Activated CD4-positive, alpha-beta memory T cell treated with anti-CD3 and anti-CD28 coated beads for 36 hours (primary cell): ENCODE measurements at places on chromosomes 4 and X.
A peak's percentile ranks its signal among the peaks of the same experiment; 100 is the strongest.

- no peak overlapping the region for H3K27ac ChIP-seq
- H3K4me3 ChIP-seq = no peak overlapping the region
- H3K36me3 ChIP-seq = no peaks in the 10 kb centered on the region
- peak; percentile 15 for DNase-seq
These were observed 139.6 kb downstream of the CRLF2 start for GRCh38 chrX:1072637-1073377.

- peaks cover 26% of the 10 kb centered on the region for H3K27me3 ChIP-seq
- H3K27ac ChIP-seq = no peak overlapping the region
- DNase-seq = no peak
- H3K4me3 ChIP-seq = no peak overlapping the region
- H3K36me3 ChIP-seq = no peaks in the 10 kb centered on the region
- H3K4me1 ChIP-seq = no peaks in the 10 kb centered on the region
These were observed 31.3 kb downstream of the IGFBP7 start for GRCh38 chr4:57078685-57079521.

- H3K36me3 ChIP-seq = no peaks in the 10 kb centered on the region
- H3K27me3 ChIP-seq = no peaks in the 10 kb centered on the region
- H3K4me3 ChIP-seq = no peak overlapping the region
- H3K27ac ChIP-seq = no peak overlapping the region
- no peaks in the 10 kb centered on the region for H3K4me1 ChIP-seq
- no peak for DNase-seq
These were observed 65.2 kb downstream of the FAM13A start for GRCh38 chr4:88991746-88992145.

DNA sequence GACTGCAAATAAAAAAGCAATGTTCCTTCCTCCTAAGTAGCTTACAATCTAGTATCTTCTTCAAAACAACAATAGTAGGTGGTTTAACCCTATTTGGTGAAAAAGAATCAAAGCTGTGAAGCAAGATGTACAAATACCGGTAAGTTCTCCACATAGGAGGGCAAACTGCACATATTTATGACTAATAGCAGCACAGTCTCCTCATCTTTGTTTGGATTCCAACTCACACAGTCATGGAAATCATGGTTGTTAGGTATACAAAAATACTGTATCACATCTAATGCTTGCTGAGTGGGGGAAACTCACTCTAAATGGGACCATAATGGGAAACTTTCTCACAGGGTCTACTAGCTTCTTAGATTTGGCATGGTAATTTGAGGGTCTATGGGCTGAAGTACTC lies 597.2 kb downstream of the INPP4B start:
- H3K4me1 ChIP-seq = peaks cover 22% of the 10 kb centered on the region
- H3K36me3 ChIP-seq = peaks cover 48% of the 10 kb centered on the region
- no peak for DNase-seq
- no peaks in the 10 kb centered on the region for H3K27me3 ChIP-seq
- no peak overlapping the region for H3K4me3 ChIP-seq

DNA sequence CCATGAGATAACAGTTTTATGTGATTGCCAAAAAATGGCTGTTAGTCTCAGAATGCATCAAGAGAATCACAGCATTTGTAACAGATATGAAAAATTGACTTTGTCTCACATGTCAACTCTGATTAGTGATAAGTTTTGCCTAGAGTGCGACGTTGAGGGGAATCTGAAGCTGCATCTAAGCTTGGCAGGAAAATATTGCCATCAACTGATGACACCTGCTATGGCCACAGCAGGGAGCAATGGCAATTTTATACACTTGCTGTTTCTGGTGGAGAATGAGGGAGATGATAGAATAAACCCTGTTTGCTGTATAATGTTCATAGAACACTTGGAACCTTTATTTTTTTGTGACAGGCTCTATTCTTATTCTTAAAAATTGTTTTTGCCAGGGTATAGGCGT lies 205.4 kb upstream of the GNPDA2 start:
- no peak for DNase-seq
- no peaks in the 10 kb centered on the region for H3K27me3 ChIP-seq
- H3K27ac ChIP-seq = no peak overlapping the region
- no peak overlapping the region for H3K4me3 ChIP-seq
- no peaks in the 10 kb centered on the region for H3K4me1 ChIP-seq

DNA sequence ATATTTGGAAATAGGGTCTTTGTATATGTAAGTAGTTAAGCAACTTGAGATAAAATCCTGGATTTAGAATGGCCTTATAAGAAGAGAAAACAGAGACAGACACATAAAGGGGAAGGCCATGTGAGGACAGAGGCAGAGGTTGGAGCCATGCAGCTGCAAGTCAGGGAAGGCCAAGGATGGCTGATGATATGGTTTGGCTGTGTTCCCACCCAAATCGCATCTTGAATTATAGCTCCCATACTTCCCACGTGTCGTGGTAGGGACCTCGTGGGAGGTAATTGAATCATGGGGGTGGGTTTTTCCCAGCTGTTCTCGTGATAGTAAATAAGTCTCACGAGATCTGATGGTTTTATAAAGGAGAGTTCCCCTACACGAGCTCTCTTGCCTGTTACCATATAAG lies 76.3 kb downstream of the STK32B start:
- no peak overlapping the region for H3K27ac ChIP-seq
- H3K4me3 ChIP-seq = no peak overlapping the region
- peaks cover 10% of the 10 kb centered on the region for H3K27me3 ChIP-seq
- no peak for DNase-seq

- DNase-seq = no peak
- no peaks in the 10 kb centered on the region for H3K36me3 ChIP-seq
- no peak overlapping the region for H3K27ac ChIP-seq
- H3K27me3 ChIP-seq = no peaks in the 10 kb centered on the region
- no peak overlapping the region for H3K4me3 ChIP-seq
These were observed 117.7 kb upstream of the NEIL3 start for GRCh38 chr4:177191991-177192390.

GRCh38 chr4:173685165-173685830 lies 155.3 kb upstream of the HAND2 start:
- no peaks in the 10 kb centered on the region for H3K36me3 ChIP-seq
- H3K4me3 ChIP-seq = no peak overlapping the region
- no peaks in the 10 kb centered on the region for H3K4me1 ChIP-seq
- no peak overlapping the region for H3K27ac ChIP-seq
- no peak for DNase-seq

DNA sequence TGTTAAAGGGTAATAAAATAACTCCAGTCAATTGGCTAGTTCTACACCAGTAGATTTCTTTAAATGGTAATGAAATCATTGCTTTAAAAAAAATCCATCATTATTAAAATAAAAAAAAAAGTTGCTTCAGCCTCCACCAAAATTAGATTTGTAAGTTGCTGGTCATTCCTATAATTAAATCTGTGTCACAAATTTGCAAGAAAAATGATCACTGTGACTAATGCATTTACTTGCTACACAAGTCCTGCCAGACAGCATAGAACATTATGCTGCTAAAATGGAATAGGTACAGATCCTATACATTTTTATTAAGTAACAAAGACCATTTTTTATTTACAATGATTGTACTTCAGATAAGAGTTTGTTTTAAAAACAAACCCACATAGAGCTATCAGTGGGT lies 85.8 kb downstream of the SLC10A7 start:
- no peak for DNase-seq
- no peaks in the 10 kb centered on the region for H3K27me3 ChIP-seq
- H3K4me1 ChIP-seq = peaks cover 6% of the 10 kb centered on the region
- peaks cover 5% of the 10 kb centered on the region for H3K36me3 ChIP-seq
- no peak overlapping the region for H3K4me3 ChIP-seq

DNA sequence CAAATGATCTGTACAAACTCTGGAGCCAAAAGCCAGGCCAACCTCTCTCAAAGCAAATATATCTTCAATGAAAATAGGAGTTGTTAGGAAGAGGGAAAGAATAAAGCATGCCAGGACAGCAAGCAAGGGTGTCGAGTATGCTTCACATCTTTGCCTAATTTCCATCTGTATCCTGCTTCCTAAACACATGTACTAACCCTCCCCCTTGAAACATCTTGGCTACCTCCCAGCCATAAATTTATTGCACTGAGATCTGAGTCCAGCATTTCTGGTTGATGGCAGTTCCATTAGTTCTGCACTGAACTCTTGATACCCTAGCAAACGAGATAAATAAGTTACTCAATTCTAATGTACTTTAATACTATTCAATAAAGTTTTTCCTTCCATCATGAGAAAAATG lies 430.5 kb upstream of the TRAM1L1 start:
- H3K27me3 ChIP-seq = no peaks in the 10 kb centered on the region
- DNase-seq = no peak
- H3K36me3 ChIP-seq = no peaks in the 10 kb centered on the region
- no peak overlapping the region for H3K4me3 ChIP-seq

DNA sequence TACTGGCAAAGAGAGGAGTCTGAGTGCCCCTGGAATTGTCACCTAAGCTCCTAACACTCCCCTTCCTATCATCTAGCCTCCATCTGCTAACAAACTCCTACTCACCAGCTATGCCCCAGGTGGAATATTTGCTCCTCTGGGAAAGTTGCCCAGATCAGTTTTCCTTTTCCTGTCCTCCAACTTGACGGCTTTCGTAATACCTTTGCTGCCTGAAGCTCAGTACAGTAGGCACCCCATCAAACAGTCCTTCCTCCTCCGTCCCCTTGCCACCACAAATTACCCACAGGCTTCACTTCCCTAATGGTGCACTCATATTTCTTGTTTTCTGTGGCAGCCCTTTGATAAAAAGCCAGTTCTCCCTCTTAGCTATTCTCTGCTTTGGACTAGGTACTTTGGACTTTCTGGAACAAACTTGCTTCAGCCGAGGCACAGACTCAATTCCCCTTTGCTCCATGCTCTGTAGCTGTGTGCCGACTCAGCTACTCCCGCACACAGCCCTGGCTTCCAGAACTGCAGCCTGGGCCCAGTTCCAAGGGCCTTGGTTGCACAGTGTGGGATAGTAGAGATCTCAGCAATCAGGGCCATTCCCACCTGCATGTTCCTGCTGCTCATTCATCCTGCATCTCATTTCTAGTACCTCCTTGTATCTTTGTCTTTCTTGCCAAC lies 605.1 kb downstream of the BCOR start:
- peak overlapping the region; percentile 83 for H3K27ac ChIP-seq
- no peaks in the 10 kb centered on the region for H3K36me3 ChIP-seq
- no peak for DNase-seq
- peaks cover 44% of the 10 kb centered on the region for H3K4me1 ChIP-seq
- H3K27me3 ChIP-seq = no peaks in the 10 kb centered on the region

GRCh38 chrX:23952984-23953907 lies 45.4 kb downstream of the CXorf58 start:
- peaks cover 6% of the 10 kb centered on the region for H3K4me1 ChIP-seq
- peak overlapping the region; percentile 92 for H3K27ac ChIP-seq
- H3K27me3 ChIP-seq = no peaks in the 10 kb centered on the region

GRCh38 chr4:183950536-183950935 lies 45.4 kb downstream of the STOX2 start:
- H3K4me3 ChIP-seq = no peak overlapping the region
- H3K4me1 ChIP-seq = no peaks in the 10 kb centered on the region
- no peak overlapping the region for H3K27ac ChIP-seq

- H3K27ac ChIP-seq = no peak within 1 kb of the TSS
- DNase-seq = peak; percentile 10
- peaks cover 27% of the 10 kb centered on the region for H3K27me3 ChIP-seq
- H3K4me1 ChIP-seq = peaks cover 6% of the 10 kb centered on the region
- H3K36me3 ChIP-seq = no peaks in the 10 kb centered on the region
- H3K4me3 ChIP-seq = peak within 1 kb of the TSS; percentile 55
These were observed at the start of gene ESX1 for GRCh38 chrX:104254442-104255115. TSS of gene ESX1 (minus strand) at chrX:104254933. CDS start at chrX:104254849, 84 bp downstream.

DNA sequence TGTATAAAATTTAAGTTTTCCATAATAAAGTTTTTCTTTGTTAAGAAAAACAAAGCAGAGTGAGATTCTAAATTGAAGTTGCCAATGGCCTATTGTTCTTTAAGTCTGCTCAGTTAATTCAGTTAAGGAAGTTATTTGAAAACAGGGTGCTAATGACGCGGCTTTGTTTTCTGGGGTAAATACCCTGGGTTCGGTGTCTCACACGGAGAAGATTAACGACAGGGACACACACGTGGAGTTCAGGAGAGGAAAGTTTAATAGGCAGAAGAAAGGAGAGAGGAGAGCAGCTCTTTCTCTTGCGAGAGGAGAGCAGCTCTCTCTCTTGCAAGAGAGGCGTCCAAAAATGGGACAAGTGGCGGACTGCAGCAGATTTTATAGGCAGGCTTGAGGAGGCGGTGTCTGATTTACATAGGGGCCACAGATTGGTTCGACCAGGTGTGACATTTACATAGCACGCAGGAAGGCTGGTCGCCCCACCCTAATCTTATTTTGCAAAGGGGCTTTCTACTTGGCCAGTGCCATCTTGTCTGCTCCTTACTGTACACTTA lies 9.6 kb downstream of the CA5B start:
- no peak for DNase-seq
- no peak overlapping the region for H3K4me3 ChIP-seq
- H3K27me3 ChIP-seq = no peaks in the 10 kb centered on the region
- H3K36me3 ChIP-seq = peaks cover 4% of the 10 kb centered on the region

DNA sequence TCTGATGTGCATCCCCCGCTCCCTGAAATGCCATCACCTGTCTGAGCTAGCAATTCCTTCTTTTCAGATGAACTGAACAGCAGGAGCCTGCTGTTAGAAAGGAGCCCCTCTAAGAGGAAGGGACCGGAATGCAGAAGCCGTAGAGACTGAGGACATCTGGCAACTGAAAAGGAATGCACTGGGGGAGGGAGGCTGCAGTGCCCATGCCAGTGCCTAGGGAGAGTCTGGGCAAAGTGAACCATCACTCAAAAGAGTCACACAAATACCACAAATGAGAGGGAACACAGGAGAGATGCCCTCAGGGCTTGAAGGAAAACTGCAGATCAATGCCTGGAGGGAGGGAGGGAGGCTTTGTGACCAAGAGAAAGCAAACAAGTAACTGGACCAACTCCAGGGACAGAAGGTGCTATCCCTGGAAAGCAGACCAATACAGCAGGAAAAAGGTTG lies 93.9 kb upstream of the CBR4 start:
- H3K4me1 ChIP-seq = no peaks in the 10 kb centered on the region
- H3K4me3 ChIP-seq = no peak overlapping the region
- no peaks in the 10 kb centered on the region for H3K27me3 ChIP-seq
- H3K27ac ChIP-seq = no peak overlapping the region

- H3K27ac ChIP-seq = no peak overlapping the region
- DNase-seq = no peak
- peaks cover 10% of the 10 kb centered on the region for H3K4me1 ChIP-seq
- no peaks in the 10 kb centered on the region for H3K36me3 ChIP-seq
These were observed 165.7 kb upstream of the MAMLD1 start for GRCh38 chrX:150197388-150197787.

DNA sequence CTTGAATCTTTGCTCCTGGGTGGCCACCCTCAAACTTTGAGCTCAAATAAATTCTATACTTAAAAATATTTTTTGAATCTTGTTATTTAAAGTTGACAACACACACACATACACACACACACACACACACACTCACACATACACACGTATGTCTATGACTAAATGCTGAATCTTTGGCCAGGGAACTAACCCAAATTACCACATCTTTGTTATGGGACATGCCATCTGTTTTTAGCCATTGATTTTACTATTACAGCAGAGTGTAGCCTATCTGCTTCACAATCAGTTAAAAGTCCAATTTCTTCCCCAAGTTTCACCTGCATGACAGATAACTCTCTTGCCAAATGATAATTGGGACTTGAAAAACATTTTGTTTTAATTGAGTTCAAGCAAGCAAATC lies 45.0 kb upstream of the USP46 start:
- peaks cover 2% of the 10 kb centered on the region for H3K27me3 ChIP-seq
- no peaks in the 10 kb centered on the region for H3K4me1 ChIP-seq
- DNase-seq = no peak
- no peak overlapping the region for H3K27ac ChIP-seq
